ENCODE measurements at places on chromosomes 5 and 9.

GRCh38 chr9:111986035-111986556, 89.5 kb downstream of the UGCG start:
- DNase-seq = no peak

- no peak for DNase-seq
These were observed at the start of gene ANXA1 for GRCh38 chr9:73151653-73152542. TSS of gene ANXA1 (plus strand) at chr9:73151865. CDS start at chr9:73158536, 6,671 bp downstream.

- DNase-seq = no peak
These were observed 35.8 kb upstream of the MAST4 start for GRCh38 chr5:66560371-66560770.

DNA sequence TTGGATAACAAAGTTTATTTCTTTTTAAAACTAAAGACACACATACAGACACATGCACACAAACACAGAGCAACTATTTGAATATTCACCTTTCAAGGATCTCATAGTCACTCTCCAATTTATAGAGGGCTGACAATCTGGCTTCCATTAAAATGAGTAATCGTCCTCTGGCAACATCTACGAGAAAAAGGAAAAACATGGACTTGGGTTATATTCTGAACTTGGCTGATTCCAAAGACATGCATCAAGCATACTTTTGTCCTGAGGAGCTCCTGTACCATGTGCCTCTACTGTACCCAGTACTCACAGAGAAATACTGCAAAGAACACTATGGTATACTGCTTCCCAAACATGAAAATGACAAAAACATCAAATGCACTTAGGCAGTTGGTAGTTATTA, 15.4 kb downstream of the IARS1 start:
- DNase-seq = no peak

- no peak for DNase-seq
These were observed 179.9 kb downstream of the ATPSCKMT start for GRCh38 chr5:10069637-10070313.

GRCh38 chr9:86500031-86500430, 145.8 kb upstream of the TUT7 start:
- no peak for DNase-seq

GRCh38 chr5:9094582-9094981, 451.3 kb downstream of the SEMA5A start:
- DNase-seq = no peak

GRCh38 chr5:109304309-109304708, 105.5 kb downstream of the PJA2 start:
- DNase-seq = no peak

- DNase-seq = no peak
These were observed 91.8 kb upstream of the DAPK1 start for GRCh38 chr9:87405677-87406542.

- DNase-seq = no peak
These were observed 204.8 kb upstream of the S1PR3 start for GRCh38 chr9:88786291-88787079.

DNA sequence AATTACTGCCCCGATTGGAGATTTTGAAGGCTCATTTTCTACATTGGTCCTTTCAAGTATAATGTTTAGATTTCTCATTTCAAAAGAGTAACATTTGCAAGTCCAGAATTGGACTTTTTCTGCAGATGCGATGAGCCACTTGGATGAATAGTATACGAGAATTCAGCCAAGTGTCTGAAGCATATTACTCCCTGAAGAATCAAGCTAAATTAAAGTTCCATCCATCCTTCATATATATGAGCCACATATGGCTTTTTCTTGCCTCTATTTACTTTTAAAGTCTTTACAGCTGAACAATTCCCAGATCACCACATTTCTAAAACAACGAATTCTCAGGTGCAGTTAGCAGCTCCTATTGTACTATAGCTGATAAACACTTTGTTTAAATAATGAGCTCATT, 288.7 kb downstream of the CEMIP2 start:
- no peak for DNase-seq

GRCh38 chr5:94749042-94749441, 130.6 kb downstream of the SLF1 start:
- DNase-seq = no peak

GRCh38 chr5:15013654-15014463, 142.3 kb upstream of the ANKH start:
- peak; percentile 69 for DNase-seq

DNA sequence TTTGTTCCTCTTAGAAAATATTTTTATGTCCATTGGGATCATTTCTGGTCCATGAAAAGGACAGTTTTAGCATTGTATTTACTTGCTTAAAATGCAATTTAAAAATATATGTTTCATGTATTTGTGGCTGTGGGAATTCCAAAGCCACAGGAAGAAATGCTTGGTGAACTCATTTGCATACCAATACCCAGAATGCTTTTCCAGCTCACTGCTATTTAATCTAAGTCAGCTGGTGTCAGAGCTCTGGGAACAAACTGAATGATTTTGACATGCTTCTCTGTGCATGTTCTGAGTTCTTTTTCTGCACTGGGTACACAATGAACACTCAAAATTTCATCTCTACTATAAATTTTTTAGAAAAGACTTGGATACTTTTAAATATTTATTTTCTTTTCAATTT, 482.8 kb upstream of the ARRDC3 start:
- DNase-seq = no peak

DNA sequence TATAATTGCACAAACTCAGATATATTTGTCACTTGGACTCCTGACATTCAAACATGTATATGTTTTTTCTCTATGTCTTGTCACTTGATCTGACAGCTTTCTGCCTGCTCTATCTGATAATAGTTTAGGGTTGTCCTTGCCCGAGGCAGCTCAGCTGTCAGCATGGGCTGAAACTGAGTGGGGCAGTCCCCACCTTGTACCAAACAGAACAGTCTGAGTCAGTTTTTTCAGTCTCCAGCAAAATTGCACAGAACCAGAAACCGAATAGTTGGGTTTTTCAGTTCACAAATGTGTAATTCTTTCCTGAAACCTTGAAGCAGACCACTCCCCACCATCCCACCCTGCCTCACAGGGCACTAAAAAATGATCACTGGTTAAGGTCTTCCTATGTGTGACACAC, 9.5 kb upstream of the HAND1 start:
- DNase-seq = no peak

GRCh38 chr9:109730228-109730627, 49.8 kb upstream of the PALM2AKAP2 start:
- DNase-seq = no peak

DNA sequence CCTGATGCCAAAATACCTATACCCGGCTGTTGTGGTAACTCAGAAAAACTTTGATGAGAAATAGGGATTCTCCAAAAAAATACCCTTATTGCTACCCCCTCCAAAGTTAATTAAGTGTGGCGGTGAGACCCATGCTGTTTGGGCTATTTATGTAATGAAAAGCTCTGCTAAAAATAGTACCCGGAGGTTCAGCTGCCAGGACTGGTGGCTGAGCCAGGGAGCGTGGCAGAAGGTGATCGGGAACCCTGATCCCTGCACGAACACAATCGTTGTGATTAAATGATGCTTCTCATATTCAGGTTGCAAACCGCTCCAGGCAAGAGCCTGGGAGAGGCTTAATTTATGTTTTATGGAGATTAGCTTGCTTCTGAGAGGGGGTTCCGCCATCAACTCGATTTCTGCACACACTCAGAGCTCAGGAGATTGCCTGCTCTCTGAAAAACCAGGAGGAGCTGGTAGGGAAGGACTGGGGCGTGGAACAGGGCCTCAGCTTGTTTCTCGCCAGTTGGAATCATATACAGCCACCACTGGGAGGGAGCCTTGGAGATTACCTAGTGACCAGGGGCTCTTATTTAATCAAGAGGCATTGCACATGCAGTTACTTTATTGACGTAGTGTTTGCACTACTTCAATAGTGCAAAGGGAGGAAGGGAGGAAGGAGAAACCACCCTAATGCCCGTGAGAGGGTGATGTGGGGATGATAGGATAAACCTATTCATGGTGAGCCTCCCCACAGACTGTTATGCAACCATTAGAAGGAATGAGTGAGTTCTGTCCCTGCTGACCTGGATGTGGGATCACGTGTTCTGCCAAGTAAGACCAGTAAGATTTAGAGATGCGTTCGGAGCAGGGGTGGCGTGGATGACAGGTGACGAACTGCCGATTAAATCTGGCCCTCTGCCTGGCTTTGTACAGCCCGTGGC, 23.4 kb downstream of the HRH2 start:
- no peak for DNase-seq

GRCh38 chr9:101397746-101398067, 711 bp downstream of the MRPL50 start:
- no peak for DNase-seq
